A549 (cell line): ENCODE measurements at places on chromosomes 5 and 9.

DNA sequence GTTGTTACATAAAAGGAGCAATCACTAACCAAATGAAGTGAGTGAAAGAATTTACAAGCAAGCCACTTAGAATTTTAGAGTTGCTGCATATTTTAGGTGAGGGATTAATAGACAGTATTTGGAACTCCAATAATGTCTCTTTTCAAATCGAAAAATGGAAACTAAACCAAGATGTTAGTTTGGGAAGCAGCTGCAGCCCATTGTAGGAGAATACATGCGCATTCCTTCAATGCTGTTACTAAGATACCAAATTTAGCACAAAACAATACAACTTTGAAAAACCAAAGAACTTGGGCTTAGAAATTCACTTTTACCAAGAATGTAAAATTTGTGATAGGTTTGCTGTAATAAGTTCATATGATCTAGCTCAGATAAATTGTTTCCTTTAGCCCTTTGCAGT, 411.8 kb upstream of the CDH6 start:
- DNase-seq = no peak

GRCh38 chr9:136803551-136804508, 3.9 kb upstream of the RABL6 start:
- no peak for DNase-seq

GRCh38 chr5:120586646-120587045, 122.5 kb downstream of the PRR16 start:
- no peak for DNase-seq

DNA sequence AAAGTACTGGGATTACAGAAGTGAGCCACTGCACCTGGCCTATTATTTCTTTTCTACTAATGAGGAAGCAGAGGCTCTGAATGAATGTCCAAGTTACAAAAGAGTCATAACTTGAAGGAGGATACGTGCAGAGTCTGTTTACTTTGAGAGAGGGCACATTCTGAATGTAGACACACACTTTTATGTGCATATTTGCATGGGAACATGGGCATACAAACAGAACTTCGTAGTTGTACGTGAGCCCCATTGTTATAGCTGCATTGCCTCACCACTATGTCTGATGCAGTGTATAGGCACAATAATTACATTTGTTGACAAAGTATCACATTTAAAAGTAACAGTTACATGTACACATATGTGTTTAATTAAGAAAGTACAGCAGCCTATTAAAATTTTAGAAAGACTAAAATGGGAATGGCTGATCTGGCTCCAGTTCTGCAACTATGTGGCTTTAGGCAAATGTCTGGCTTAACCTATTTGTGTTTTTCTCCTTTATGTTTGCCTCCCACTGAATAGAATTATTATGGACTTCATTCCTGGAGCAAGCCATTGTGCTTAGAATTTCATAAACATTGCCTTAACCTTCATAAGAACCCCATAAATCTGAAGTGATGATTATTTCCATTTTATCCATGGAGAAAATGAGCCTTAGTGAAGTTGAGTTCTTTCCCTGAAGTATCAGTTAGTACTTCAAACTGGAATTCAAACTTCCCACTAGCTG, 3.0 kb upstream of the DPYSL3 start:
- DNase-seq = no peak

DNA sequence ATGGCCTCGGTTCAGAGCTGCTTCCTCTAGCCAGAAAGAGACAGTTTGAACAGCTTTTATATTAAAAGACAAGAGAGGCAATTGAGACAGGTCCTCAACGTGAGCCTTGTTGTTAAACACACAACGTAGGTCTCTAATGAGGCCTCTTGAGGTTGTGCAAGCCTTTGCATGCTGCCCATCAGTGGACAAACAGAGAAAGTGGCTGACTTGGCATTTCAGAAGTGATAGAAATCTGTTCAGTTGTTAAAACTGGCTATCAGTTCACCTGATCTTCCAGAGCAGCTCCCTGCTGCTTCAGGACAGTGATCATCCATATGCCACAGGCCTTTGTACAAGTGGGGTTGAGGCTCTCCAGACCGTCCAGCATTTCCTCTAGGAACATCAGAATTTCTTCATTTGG, 58.8 kb downstream of the MROH2B start:
- no peak for DNase-seq

DNA sequence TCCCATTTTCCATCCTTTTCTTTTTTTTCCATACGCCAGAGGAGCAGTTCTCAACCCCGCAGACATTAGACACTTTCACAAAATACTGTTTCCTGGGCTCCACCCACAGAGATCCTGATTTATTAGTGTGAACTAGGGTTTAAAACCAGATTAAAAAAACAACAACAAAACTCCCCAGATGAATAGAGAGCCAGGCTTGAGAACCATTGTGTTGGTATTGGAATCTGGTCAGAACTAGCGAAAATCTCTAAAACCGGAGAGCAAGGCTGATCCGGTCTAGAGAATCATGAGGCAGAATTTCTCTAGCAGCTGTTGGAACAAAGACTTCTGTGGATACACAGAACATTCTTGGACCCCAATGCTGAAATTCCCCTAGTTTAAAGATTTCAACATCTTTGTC, 173.0 kb downstream of the PCSK1 start:
- no peak for DNase-seq

DNA sequence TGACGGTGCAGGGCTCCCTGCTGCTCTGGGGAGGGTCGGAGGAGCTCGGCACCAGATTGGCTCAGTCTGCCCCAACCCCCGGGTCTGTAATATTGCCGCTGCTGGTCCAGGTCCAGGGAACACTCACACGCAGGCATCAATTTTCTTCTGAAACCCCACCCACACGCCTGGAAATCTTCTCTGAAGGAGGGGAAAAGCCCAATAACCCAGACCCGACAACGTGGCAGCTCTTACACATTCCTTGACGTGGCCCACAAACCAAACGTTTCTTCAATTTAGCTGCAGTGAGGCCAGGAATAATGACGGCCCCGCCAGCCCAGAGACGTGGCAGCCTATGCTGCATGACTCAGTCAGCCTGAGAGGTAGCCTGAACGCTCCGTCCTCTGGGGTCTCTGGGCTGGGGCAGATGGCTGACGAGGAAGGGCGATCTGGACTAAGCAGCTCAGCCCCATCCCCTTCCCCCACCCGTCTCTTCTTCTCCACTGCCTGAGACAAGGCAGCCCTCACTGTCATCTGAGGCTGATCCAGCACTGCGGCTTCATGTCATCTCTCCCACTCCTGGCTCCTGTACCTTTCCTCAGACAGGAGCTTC, 9.9 kb upstream of the SPARC start:
- DNase-seq = no peak
